GM13976 (cell line): ENCODE measurements at places on chromosomes 12 and 14.

GRCh38 chr12:66461331-66461730 lies 159.0 kb downstream of the HELB start:
- DNase-seq: no peak

- peak; percentile 55 for DNase-seq
Measured at GRCh38 chr12:98653866-98654493, 8.9 kb downstream of the APAF1 start.

- no peak for DNase-seq
Measured at GRCh38 chr14:37869633-37870032, 274.2 kb downstream of the TTC6 start.

DNA sequence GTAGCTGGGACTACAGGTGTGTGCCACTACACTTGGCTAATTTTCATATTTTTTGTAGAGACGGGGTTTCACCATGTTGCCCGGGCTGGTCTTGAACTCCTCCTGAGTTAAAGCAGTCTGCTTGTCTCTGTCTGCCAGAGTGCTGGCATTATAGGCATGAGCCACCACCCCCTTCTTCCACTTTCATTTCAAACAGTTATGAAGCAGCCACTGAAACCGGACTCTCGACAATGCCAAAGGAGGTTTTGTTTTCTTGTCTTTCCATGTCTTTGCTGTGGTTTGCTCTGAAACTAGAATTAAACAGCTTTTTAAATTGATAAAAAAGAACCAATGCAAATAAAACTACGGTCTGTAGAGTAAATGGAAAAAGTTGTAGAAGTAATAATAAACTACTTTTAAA lies 30.4 kb downstream of the RAP1B start:
- peak; percentile 46 for DNase-seq

GRCh38 chr12:76288218-76288617 lies 60.0 kb downstream of the BBS10 start:
- DNase-seq: no peak

- no peak for DNase-seq
Measured at GRCh38 chr12:54019091-54019811, 9.0 kb upstream of the HOXC6 start.
